ENCODE measurements at places on chromosomes 6 and 20.

DNA sequence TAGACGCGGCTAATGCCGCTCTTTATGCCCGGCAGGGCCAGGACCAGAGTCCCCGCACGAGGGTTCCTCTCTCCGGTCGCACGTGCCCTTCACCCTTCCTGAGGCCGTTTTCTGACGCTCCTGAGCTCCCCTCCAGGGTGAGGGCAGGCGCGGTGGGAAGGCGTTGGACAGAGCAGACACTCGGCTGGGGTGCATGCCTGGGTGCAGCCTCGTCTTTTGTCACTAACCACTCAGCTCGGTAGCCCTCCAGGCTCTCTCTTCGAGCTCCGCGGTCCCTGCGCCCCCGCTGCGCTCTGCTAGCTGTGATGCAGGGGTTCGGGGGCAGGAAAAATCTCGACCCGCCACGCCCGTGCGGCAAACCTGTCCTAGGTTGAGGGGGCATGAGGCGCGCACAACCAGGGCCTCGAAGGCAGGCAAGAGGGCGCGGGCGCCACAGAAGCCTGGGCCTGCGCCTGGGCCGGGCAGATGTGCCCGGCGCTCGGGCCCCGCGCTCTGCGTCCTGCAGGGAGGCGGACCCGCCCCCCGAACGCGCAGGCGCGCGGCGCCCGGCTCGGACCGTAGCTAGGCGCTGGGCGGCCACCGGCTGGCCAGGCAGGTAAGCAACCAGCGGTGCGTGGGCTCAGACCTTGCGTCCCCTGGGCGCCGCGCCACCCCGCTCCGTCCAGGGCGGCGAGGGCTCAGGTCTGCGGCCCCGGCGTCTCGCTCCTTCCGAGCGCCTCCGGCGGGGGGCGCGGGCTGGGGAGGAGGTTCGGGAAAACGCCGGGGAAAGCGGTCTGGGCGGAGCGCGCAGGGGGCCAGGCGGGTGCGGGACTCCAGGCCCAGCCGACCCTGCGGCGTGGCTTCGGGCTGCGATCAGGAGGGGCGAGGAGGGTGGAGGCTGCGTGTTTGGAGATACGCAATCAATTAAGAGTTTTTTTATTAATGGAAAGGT, at the start of gene L3MBTL1:
TSS of gene L3MBTL1 (plus strand) at position 548 of the 931 bp plus-strand sequence. CDS start 5,807 bp downstream, outside the sequence.
- H3K4me3 ChIP-seq = peak within 1 kb of the TSS; percentile 56
- H3K27me3 ChIP-seq = no peaks in the 10 kb centered on the region

GRCh38 chr20:33689973-33690372, 3.8 kb upstream of the E2F1 start:
- no peak overlapping the region for H3K4me3 ChIP-seq
- H3K36me3 ChIP-seq = no peaks in the 10 kb centered on the region
- no peak for DNase-seq

- H3K36me3 ChIP-seq = no peaks in the 10 kb centered on the region
- no peak overlapping the region for H3K4me3 ChIP-seq
- H3K4me1 ChIP-seq = no peaks in the 10 kb centered on the region
- no peak for DNase-seq
- no peaks in the 10 kb centered on the region for H3K27me3 ChIP-seq
Observed at GRCh38 chr6:81890846-81891245, 138.4 kb upstream of the TENT5A start.

DNA sequence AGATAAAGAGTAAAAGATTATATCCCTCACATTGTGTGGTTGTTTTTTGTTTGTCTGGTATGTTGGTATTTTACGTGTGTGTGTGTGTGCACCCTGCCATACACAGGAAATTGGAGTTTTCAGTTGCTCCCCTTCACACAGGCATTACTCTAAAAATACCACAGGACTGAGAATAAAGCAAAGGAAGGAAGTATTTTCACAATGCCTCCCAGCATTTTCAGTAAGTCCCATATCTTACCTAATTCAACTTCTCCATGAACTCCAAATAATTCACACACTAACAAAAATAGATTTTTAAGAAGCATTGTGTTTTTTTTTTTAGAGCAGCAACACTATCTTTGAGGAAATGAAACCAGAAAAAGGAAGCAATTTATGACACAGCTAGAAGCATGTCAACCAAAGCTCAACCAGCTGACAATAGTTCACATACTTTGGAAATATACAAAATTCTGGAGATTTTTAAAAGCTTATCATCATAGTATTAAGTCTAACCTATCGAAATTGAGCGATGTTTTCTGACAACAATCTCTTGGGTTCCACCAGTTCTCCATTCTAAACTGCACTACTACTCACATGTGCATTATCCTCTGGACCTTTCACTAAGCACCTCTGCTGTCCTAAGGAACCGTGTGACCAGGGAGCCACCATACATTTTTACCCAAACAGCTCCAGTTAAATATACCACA, 2.1 kb downstream of the UBE2J1 start:
- H3K27me3 ChIP-seq = no peaks in the 10 kb centered on the region
- H3K36me3 ChIP-seq = no peaks in the 10 kb centered on the region
- peak overlapping the region; percentile 86 for H3K4me3 ChIP-seq

DNA sequence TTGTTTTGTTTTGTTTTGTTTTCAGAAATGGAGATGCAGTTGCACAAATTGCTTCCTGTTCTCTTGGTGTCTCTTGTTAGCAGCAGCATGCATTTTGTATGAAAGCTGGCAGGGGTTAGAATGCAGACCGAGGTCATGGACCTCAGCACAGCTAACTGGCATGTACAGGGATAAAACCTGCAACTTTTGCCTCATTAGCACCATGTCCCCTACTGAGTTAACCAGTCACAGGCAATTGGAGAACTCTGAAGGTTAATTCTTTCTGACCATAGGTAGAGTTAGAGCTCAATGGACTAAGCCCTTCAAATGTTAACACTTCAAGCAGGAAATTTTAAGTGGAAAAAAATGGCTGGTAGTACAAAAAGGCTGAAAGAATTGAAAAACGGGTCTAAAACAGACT, 377.1 kb downstream of the ADGRB3 start:
- H3K27ac ChIP-seq = no peak overlapping the region
- no peak for DNase-seq
- no peaks in the 10 kb centered on the region for H3K36me3 ChIP-seq
- H3K4me1 ChIP-seq = no peaks in the 10 kb centered on the region

GRCh38 chr6:140440223-140440835, 1065.9 kb upstream of the CITED2 start:
- DNase-seq = no peak
- no peaks in the 10 kb centered on the region for H3K36me3 ChIP-seq
- no peaks in the 10 kb centered on the region for H3K4me1 ChIP-seq
- H3K27ac ChIP-seq = peak overlapping the region; percentile 72
- no peaks in the 10 kb centered on the region for H3K27me3 ChIP-seq

- no peaks in the 10 kb centered on the region for H3K27me3 ChIP-seq
- no peaks in the 10 kb centered on the region for H3K36me3 ChIP-seq
- H3K4me1 ChIP-seq = no peaks in the 10 kb centered on the region
Observed at GRCh38 chr6:31068669-31069340, 43.6 kb downstream of the C6orf15 start.

GRCh38 chr20:59830665-59831023, 102.8 kb downstream of the SYCP2 start:
- H3K36me3 ChIP-seq = no peaks in the 10 kb centered on the region
- no peak overlapping the region for H3K4me3 ChIP-seq
- H3K27ac ChIP-seq = no peak overlapping the region
- H3K4me1 ChIP-seq = peaks cover 59% of the 10 kb centered on the region
- H3K27me3 ChIP-seq = no peaks in the 10 kb centered on the region

GRCh38 chr6:34226731-34227586, 9.7 kb upstream of the HMGA1 start:
- H3K36me3 ChIP-seq = no peaks in the 10 kb centered on the region
- no peak for DNase-seq
- no peak overlapping the region for H3K4me3 ChIP-seq
- H3K4me1 ChIP-seq = peaks cover 14% of the 10 kb centered on the region

DNA sequence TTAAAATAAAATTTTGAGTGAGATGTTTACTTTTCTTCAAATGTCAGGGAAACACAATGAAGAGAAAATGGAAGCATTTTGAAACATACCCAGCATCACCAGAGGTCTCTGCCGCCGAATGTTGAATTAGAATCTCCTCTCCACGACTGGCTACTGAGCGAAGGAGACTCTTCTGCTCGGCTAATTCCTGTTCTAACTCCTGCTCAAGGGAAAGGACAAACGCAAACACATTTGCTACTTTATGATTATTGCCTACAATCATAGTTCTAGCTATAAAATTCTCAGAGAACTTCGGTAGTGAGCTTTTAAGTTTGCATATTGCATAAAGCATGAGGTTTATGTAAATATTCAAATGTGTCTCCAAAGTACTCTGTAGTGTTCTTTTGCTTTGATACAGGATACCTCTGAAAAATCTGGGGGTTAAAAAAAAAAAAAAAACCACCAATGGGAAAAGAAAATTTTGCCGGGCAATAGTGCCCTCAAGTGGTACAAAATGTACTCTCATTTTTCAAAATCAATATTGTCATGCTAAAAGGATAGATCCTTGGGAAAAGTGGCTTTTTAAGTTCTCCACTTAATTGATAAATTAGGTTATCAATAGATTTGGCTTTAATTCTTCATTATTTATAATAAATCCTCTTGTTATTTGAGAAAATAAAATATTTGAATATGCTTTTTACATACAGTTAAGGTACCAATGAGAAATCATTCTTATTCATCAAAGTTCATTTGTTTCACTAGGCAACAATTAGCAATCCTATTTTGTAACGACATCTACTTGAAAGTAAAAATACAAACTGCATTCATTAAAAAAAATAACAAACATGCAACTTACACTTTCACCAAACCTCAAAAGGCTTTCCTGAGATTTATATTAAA, 369.0 kb downstream of the SYNE1 start:
- peaks cover 29% of the 10 kb centered on the region for H3K36me3 ChIP-seq
- no peaks in the 10 kb centered on the region for H3K27me3 ChIP-seq
- peak overlapping the region; percentile 15 for H3K27ac ChIP-seq

GRCh38 chr6:144149894-144150709, at the start of gene STX11:
TSS of gene STX11 (plus strand) at chr6:144150517. CDS start at chr6:144186628, 36,111 bp downstream.
- DNase-seq = peak; percentile 71
- H3K36me3 ChIP-seq = no peaks in the 10 kb centered on the region
- H3K27me3 ChIP-seq = no peaks in the 10 kb centered on the region
- H3K4me3 ChIP-seq = peak within 1 kb of the TSS; percentile 74
- H3K27ac ChIP-seq = peak within 1 kb of the TSS; percentile 83

DNA sequence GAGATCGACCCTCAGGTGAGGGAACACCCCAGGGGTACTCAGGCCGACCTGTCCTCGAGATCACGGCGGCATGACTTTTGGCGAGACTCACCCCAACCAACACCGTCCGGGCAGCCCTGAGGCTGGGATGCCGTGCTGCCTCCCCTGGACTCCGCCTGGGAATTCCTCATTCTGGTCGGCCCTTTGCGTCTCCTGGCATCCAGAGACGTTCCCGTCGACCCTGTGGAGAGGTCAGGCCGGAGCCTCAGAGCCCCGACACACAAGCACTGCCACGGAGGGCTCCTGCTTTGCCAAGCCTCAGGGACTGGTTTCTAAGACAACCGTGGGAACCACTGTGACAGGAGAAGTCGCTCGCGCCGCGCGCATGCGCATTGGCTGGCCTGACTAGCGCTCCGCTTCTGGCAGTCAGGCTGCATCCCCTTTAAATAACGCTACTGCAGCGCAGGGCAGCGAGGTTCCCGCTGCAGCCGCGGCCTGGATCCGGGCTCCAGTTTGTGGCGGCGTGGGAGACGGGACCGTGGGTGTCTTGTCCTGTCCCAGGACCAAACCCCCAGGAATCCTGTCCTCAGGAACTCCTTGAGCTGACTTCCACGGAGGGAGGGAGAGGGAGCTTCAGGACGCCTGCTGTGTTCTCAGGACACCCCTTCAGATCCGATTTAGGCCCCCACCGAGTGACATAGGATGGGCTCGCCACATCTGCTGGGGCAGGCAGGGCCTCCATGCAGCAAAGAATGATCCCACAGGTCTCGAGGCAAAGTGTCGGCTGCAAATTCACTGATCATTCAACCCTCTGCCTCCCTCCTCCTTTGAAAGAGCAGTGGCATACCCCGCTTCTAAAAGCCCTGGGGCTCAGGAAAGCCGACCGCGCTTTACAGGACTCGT, 163.2 kb upstream of the ZNF337 start:
- no peak overlapping the region for H3K27ac ChIP-seq
- H3K36me3 ChIP-seq = no peaks in the 10 kb centered on the region
- DNase-seq = peak; percentile 81
